Osteocyte (in vitro differentiated cells): ENCODE measurements at places on chromosomes 13 and 19. TPM values are rescaled to one million over a fixed set of nuclear protein-coding genes. Genes with fewer than 3 reads are reported as not detected.

DNA sequence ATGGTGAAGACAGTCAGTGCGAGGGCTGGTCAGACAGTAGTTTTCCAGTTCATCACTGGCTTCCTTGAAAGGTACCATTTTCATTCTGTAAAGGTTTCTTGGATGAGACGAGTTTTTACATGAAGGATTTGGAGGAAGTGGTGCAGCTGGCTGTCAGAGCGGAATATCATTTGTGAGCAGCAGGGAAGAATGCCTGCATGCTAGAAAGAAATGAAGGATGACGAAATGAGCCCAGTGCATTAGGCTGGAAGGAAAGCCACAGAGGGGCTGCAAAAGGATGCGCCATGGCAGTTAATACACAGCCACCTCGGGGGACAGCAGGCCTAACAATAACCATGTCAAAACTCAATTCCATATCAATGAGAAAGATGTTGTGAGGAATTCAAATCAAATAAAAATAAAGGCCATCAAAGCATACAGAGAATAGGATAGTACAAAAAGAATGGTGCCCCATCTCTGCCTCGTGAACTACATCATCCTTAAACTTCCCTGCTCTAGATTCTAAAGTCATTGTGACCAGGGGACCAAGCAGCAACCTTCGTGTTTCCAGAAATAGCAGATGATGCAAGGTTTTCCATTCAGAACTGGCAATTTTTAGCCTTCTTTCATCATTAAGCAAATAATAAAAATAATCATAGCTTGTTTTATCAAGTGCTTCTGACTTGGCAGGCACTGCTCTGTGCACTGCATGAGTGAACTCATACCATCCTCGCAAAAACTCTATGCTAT is 504.2 kb downstream of the RFC3 start:
- H3K27me3 ChIP-seq = peaks cover 10% of the 10 kb centered on the region
- no peaks in the 10 kb centered on the region for H3K36me3 ChIP-seq
- no peak overlapping the region for H3K4me3 ChIP-seq
- H3K4me1 ChIP-seq = no peaks in the 10 kb centered on the region
- DNase-seq = no peak

DNA sequence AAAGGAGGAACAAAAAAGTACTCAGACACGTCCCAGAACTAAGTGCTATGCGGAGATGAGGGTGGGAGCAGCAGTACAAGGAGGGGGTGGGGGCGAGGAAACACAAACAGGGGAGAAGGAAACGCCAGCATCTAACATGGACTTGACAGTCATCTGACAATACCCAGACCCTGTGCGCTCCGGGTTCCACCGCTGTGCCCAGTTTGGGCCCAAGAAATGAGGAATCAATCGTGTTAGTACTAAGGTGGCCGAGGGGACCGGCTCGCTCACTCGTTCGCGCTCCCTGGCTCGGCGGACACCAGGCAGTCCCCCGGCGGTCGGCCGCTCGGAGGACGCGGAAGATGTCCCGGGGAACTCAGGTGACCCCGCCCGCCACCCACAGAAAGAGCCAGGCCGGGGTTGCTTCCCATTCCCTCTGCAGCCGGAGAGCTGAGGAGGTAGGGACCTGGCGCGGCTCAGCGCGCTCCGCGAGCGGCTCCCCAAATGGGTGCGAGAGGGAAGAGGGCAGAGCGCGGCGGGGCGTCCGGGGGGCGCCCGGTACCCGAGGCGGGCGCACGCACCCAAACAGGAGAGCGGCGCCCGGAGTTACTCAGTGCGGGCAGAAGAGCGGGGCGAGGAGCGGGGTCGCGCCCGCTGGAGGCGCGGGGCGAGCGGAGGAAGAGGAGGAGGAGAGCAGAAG is 616 bp downstream of the TSHZ3 start:
- H3K36me3 ChIP-seq = peaks cover 4% of the 10 kb centered on the region
- peaks cover 23% of the 10 kb centered on the region for H3K27me3 ChIP-seq
- H3K4me3 ChIP-seq = peak overlapping the region; percentile 87
- no peak for DNase-seq
- H3K4me1 ChIP-seq = peaks cover 30% of the 10 kb centered on the region

GRCh38 chr19:39196860-39197562 is at the start of gene NCCRP1:
NCCRP1 (plus strand) TSS chr19:39196964; CDS start chr19:39196983, 19 bp downstream.
- H3K4me1 ChIP-seq = peaks cover 8% of the 10 kb centered on the region
- peaks cover 58% of the 10 kb centered on the region for H3K27me3 ChIP-seq
- no peaks in the 10 kb centered on the region for H3K36me3 ChIP-seq
- DNase-seq = no peak

Gene TEX26
- not detected in 2 replicates for total RNA-seq

DNA sequence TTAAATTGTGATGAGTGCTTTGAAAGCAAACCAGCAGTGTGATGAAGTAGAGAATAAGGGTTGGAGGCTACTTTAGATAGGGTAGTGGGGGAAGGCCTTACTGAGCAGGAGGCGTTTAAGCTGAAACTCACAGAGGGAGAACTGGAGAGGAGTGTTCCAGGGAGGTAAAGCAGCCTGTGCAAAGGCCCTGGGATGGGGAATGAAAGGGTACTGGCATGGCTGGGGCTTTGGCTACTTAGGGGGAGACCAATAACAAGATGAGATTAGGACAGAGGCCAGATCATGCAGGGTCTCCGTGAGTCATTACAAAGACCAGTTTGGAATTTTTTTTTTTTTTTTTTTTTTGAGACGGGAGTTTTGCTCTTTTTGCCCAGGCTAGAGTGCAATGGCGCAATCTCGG is 1.1 kb downstream of the PPP5C start:
- H3K4me3 ChIP-seq = peak overlapping the region; percentile 96
- H3K27ac ChIP-seq = no peak overlapping the region
- no peaks in the 10 kb centered on the region for H3K27me3 ChIP-seq
- peaks cover 4% of the 10 kb centered on the region for H3K36me3 ChIP-seq

DNA sequence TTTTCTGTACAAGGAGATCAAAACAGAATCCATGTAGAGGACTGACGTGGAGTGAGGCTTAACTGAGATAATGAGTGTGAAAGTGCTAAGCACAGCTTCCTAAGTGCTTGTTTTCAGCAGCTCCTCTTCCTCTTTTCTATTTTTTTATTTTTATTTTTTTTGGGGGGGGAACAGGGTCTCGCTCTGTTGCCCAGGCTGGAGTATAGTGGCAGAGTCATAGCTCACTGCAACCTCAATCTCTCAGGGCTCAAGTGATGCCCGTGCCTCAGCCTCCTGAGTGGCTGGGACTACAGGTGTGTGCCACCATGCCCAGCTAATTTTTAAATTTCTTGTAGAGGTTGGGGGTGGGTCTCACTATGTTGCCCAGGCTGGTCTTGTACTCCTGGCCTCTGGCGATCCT is 5.6 kb upstream of the FOSB start:
- H3K27me3 ChIP-seq = no peaks in the 10 kb centered on the region
- peaks cover 2% of the 10 kb centered on the region for H3K4me1 ChIP-seq
- H3K36me3 ChIP-seq = no peaks in the 10 kb centered on the region
- no peak for DNase-seq
- H3K27ac ChIP-seq = no peak overlapping the region
- no peak overlapping the region for H3K4me3 ChIP-seq

- no peak overlapping the region for H3K4me3 ChIP-seq
- H3K27ac ChIP-seq = no peak overlapping the region
- DNase-seq = no peak
- no peaks in the 10 kb centered on the region for H3K4me1 ChIP-seq
- H3K27me3 ChIP-seq = no peaks in the 10 kb centered on the region
These were observed 82.2 kb downstream of the SLAIN1 start for GRCh38 chr13:77779552-77780272.

DNA sequence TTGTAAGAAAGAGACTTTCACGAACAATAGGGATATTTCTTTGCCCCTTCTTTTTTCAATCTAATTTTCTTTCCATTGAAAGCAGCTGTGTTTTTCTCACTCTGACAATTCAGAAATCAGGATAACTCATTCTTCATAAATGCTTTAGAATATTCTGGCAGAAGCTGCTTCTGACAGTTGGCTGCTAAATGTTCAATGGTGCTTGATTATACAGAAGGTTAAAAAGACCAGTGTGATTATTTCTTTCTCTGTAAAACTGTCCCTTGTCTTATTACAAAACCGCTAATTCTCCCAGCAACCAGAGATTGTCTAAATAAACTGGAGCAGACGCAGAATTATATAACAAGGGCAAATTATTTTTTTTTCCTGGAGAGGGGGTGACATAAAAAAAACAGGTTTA is 394.4 kb downstream of the SPRY2 start:
- H3K36me3 ChIP-seq = no peaks in the 10 kb centered on the region
- no peak overlapping the region for H3K27ac ChIP-seq
- no peaks in the 10 kb centered on the region for H3K27me3 ChIP-seq
- no peak for DNase-seq
- H3K4me3 ChIP-seq = no peak overlapping the region
- no peaks in the 10 kb centered on the region for H3K4me1 ChIP-seq

Gene ZSCAN4
- not detected in 2 replicates for total RNA-seq

DNA sequence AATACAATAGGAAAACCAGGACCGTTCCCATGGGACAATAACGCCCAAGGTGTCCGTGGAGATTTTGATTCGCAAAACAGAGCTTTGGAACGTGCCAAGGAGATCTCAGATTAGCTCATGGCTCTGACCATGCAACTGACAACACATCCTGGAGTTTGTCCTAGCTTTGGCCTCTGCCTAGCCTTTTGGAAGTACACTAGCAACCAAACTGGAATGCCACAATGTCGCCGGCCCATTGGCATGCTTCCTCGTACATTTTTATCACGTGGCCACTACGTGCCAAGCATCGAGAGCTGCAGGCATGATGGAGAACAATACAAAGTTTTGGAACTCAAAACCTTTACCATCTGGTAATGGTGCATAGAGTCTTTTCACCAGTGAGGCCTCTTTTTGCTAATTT is 256.5 kb downstream of the DCLK1 start:
- H3K27me3 ChIP-seq = no peaks in the 10 kb centered on the region
- H3K4me3 ChIP-seq = no peak overlapping the region
- no peaks in the 10 kb centered on the region for H3K4me1 ChIP-seq
- no peaks in the 10 kb centered on the region for H3K36me3 ChIP-seq
- H3K27ac ChIP-seq = no peak overlapping the region
- no peak for DNase-seq

- no peak for DNase-seq
- no peak overlapping the region for H3K27ac ChIP-seq
- no peak overlapping the region for H3K4me3 ChIP-seq
- peaks cover 9% of the 10 kb centered on the region for H3K4me1 ChIP-seq
These were observed 21.7 kb upstream of the MAB21L1 start for GRCh38 chr13:35498231-35498630.

DNA sequence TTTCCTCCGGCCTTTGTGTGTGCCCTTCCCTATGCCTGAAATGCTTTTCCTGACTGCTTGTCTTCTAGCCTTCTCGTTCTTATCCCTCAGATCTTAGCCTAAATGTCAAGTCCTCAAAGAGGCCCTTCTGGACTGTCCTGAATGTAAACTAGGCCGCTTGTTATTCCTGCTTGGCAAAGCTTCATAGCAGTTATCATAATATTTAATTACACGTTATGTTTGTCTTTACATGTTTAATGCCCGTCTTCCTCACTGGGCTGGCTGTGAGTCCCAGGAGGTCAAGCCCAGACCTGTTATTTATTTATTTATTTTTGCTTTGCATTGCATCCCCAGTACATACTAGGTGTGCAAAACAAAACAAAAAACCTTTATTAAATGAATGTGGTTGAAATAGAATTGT is 62.7 kb downstream of the SIPA1L3 start:
- DNase-seq = no peak
- H3K4me3 ChIP-seq = no peak overlapping the region
- peaks cover 18% of the 10 kb centered on the region for H3K4me1 ChIP-seq
- H3K36me3 ChIP-seq = peaks cover 6% of the 10 kb centered on the region
- H3K27ac ChIP-seq = no peak overlapping the region

- no peaks in the 10 kb centered on the region for H3K36me3 ChIP-seq
- H3K4me3 ChIP-seq = no peak overlapping the region
- DNase-seq = no peak
- peaks cover 3% of the 10 kb centered on the region for H3K4me1 ChIP-seq
- no peak overlapping the region for H3K27ac ChIP-seq
These were observed 10.8 kb downstream of the PRR36 start for GRCh38 chr19:7863157-7863970.

GRCh38 chr13:100211016-100211710 is 122.3 kb downstream of the PCCA start:
- H3K36me3 ChIP-seq = peaks cover 36% of the 10 kb centered on the region
- no peak for DNase-seq
- H3K4me1 ChIP-seq = peaks cover 49% of the 10 kb centered on the region
- no peak overlapping the region for H3K4me3 ChIP-seq

Gene CRX
- not detected in 2 replicates for total RNA-seq

Gene RSPH6A
- total RNA-seq = 0.30 and 0.42 TPM in 2 replicates

- peak overlapping the region; percentile 43 for H3K27ac ChIP-seq
- H3K4me3 ChIP-seq = no peak overlapping the region
- peaks cover 11% of the 10 kb centered on the region for H3K4me1 ChIP-seq
- no peaks in the 10 kb centered on the region for H3K27me3 ChIP-seq
- no peaks in the 10 kb centered on the region for H3K36me3 ChIP-seq
These were observed 11.4 kb upstream of the USP12 start for GRCh38 chr13:27182844-27183497.

GRCh38 chr19:10661946-10662345 is 7.8 kb downstream of the ILF3 start:
- peaks cover 5% of the 10 kb centered on the region for H3K36me3 ChIP-seq
- no peaks in the 10 kb centered on the region for H3K27me3 ChIP-seq
- DNase-seq = no peak
- H3K4me1 ChIP-seq = peaks cover 31% of the 10 kb centered on the region
- no peak overlapping the region for H3K27ac ChIP-seq

Gene CACNA1A
- 2.2 and 2.3 TPM in 2 replicates for total RNA-seq

Gene IGSF23
- not detected in 2 replicates for total RNA-seq

DNA sequence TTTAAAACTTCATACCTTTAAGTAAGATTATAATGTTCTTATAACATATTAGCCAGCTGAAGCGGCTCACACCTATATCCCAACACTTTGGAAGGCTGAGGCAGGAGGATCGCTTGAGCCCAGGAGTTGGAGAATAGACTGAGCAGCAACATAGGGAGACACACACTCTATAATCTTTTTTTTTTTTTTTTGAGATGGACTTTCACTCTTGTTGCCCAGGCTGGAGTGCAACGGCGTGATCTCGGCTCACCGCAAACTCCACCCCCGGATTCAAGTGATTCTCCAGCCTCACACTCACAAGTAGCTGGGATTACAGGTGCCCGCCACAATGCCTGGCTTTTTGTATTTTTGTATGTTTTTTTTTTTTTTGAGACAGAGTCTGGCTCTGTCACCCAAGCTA is 37.3 kb downstream of the SPRYD7 start:
- no peak overlapping the region for H3K4me3 ChIP-seq
- H3K4me1 ChIP-seq = no peaks in the 10 kb centered on the region
- DNase-seq = no peak
- H3K27ac ChIP-seq = no peak overlapping the region
- no peaks in the 10 kb centered on the region for H3K36me3 ChIP-seq

DNA sequence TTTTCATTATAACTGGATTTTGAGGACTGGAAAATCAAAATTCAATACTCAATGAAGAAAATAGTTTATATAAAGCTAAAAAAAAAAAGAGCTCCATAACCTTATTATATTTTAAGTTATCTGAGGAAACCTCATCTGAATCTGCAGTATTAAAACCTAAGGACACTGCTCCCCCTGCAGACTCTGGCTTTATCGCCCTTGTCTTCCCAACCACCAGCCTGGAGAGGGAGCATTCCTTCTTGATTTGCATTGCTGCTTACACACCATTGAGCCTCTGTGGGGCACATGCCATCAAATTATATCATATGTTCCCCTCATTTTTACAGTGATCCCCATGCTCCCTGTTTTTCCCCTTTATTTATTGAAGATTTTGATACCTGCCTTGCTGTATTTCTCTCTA is 871.4 kb upstream of the GPC6 start:
- H3K36me3 ChIP-seq = no peaks in the 10 kb centered on the region
- H3K4me3 ChIP-seq = no peak overlapping the region
- peaks cover 12% of the 10 kb centered on the region for H3K27me3 ChIP-seq
